GM19239 (cell line): ENCODE measurements at places on chromosomes 16 and 17.

DNA sequence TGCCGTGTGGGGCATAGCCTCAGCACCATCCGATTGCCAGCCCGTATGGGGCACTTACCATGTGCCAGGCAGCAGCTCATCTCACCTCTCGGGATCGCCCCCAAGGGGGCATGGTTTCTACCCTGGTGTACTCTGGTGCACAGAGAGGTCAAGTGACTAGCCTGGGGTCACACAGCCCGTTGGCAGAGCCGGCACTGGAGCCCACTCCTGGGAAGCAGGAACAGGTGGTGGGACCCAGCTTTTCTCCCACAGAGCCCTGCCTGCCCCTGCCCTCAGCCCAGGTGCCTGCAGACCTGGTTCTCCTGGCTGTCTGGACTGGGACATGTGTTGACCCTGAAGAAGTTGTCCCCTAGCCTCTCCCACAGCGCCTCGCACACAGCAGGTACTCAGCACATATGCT, 141.8 kb upstream of the CIBAR2 start:
- DNase-seq: no peak

- no peak for DNase-seq
These were observed 14.9 kb upstream of the TBX21 start for GRCh38 chr17:47717979-47718621.

- no peak for DNase-seq
These were observed 69.8 kb downstream of the SHISA9 start for GRCh38 chr16:12971241-12971640.

DNA sequence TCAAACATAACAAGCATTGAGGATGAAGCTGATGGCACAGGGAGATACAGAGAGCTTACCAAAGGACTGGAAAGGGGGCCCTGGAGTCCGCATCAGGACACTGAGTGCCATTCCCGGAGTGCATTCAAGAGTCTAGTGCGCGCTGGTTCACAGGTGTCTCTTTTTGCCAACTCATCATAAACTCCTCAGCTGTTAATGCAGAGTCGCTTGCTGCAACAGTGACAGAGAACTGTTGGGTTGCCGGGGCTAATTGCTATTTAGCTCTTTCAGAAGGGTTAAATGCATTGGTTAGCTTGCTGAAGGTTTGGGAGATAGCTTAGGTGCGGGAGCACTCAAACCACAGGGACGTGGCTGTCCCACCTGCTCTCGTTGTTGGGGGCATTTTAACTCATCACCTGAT, 1091.6 kb upstream of the EEF2KMT start:
- no peak for DNase-seq

GRCh38 chr16:87945351-87946042, 5.7 kb upstream of the BANP start:
- no peak for DNase-seq

- DNase-seq: no peak
These were observed 5.9 kb downstream of the UQCRC2 start for GRCh38 chr16:21959050-21959449.

DNA sequence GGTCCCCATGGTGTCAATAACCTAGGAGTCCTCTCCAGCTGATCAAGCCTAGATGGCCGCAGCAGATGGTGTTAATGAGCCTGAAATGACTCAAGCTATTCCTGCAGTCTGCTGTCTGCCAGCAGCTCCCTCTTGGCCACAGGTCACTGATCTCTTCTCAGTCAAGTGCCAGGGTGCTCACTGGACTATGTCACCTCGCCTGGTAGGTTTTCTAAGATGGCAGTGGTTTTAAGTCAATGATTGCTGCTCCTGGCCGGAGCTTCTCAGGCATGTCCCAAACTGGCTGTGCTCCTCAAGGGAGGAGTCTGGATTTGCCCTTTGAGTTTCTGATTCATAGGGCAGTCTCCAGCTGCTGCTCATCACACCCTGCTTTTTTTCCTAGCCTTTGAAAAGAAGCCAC, 58.6 kb upstream of the SHISA6 start:
- no peak for DNase-seq

- DNase-seq: no peak
These were observed 29.7 kb upstream of the PHB1 start for GRCh38 chr17:49444384-49444783.

DNA sequence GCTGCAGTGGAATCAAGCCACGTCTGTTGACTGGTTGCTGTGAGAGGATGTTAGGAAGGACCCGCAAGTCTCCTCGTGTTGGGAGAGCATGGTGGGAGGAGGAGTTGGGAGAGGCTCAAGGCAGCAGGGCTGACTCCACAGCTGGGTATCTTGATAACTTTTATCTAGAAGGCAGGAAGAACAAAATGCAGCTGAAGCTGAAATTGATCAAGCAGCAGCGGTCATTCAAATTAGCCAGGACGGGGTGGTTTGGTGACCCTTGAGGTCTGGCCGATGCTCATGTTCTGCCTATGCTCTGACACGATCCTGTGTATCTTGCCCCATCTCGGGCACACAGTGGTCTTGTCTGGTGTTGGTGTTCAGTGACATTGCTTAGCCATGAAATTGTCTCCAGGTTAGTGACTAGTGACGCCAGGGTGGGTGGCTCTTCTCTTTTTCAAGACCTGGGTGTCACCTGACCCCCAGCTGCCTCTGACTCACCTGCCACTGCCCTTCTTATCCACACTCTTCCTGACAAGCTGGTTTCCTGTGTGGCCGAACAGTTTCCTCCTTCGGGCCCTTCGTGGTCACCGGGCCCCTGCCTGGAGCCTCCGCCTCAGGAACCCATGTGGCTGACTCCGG, 19.1 kb downstream of the NPTX1 start:
- DNase-seq: no peak

- no peak for DNase-seq
These were observed 32.9 kb upstream of the FBXO47 start for GRCh38 chr17:39000021-39000601.

DNA sequence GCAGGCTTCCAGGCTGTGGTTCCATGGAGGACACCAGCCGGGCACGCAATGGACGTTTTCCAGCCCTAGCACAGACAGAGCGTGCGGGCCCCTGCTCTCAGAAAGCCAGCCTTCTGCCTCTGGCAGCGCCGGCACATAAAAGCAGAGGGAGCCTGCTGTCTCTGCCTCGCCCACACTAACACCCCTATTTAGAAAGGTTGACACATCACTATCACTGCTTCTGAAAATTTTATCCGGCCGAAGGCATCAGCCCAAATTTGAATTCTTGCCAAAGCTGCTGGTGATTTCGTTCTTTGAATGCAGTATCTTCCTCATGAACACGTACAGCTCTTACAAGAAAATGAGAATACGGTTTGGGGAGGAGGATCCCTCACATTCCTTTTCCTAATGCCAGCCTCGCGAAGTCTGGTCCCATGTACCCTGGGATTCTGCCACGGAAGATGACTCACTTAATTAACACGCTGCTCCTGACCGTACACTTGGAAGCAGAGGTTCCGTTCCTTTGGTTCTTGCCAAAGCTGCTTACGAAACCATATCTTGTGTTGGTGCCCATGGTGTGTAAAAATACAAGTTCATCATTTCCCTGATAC, 1.3 kb upstream of the RAB11FIP3 start:
- no peak for DNase-seq

DNA sequence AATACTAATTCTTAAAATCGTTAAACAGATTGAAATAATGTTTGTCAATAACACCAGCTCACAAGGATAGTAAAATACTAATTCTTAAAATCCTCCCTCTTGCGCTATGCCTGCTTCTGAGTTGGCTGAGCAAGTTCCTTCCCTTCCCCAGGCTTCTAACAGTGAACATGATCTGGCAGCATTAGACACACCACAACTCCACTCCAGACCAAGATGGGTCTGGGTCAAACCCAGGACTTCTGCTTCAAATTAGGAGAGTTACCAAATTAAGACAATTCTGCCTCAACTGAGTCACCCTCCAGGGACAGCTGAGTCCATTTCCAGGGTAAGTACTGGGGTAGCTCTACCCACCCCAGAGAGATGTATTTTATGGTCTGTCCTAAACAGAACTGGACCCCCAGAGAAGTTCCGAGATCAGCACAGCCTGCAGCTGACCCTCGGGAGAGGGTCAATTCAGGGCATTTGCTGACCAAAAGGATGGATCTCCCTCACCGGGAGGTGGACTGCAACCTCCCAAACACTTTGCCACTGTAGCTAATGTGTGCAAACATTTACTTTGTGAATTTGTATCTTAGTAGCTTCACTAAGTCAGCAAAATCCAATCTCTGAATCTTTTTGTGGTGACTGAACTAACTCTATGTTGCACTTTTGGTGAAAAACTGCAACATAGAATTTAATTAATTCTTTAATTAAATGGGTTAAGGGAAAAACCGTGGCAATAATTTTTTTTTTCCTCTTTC, 48.8 kb downstream of the ADCY9 start:
- no peak for DNase-seq

DNA sequence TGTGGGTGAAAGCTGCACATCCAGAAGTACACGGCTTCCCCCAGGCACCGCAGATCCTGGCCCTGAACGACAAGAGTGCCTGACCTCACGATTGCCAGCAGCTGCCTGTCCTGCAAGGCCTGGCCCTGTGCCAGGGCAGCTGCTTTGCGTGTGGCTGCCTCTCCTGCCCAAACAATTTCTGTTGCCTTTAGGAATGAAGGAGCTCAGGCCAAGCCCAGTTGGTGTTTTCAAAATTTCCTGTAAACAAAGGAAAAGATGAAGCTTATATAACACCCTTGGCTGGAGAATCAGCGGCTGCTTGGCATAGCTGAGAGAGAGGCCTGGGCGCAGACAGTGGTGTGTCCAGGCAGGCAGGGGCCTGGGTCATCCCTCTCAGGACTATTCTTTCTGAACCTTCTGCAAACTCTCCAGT, 11.7 kb upstream of the SLC47A2 start:
- no peak for DNase-seq

DNA sequence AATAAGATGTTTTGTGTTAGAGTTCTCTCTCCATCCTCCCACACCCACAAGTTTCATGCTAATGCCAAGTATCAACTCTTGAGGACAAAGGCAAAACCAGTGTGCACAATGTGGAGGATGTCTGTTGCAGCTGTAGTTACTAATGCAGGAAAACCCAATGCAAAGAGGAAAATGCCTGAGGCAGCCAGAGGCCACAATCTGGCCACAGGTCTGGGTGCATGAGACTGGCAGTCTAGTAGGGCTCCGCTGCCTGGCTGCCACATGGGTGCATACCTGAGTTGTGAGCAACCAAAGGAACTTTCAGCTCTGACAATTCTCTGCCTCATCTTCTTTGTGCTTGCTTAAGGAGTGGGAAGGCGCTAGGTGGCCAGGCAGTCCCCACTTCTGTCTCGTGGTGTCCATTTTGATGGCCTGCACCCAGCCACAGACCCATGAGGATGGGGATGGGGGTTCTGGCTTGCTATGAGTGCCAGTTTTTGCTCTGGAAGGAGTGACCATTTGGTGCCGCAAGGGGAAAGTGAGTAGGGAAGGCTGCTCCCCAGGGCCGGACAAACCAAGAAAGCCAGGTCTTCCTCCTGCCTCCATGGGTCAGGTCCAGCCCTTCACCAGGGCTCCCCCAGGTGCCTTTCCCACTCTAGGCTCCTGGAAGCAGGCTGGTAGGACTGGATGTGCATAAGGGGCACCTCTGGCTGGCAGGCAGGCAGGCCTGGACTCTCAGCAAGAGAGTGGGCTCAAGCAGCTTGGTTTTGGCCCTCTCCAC, 4.2 kb upstream of the GFOD2 start:
- no peak for DNase-seq

- no peak for DNase-seq
These were observed 62.2 kb downstream of the NXN start for GRCh38 chr17:917391-917811.

- DNase-seq: no peak
These were observed 104.3 kb upstream of the TNRC6C start for GRCh38 chr17:77854083-77854758.

DNA sequence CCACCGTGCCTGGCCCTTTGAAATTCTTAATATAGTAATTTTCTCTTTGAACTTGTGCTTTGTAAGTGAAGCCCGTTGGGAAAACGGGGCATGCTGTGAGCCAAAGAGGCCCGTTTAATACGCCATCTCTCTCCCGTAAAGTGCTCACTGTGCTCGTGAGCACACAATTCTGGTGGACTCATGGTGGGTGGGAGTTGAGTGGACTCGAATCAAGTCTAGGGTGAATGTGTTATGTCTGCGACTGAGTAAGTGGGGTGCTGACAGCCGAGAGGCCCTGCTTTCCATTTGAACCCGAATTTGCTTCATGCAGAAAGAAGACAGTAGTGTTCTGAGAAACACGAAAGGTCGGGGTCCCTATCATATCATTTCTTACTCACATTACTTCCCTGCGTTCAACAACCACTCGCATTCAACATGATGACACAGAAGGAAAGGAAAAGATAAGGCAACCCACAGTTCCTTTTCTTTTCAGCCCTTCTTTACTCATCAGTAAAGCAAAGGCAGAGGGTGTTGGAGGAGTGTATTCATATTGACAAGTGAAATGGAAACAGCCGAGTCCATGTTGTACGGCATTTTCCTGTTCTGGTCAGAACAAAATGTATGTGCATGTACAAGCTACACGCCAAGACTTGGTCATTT, 4.8 kb upstream of the ATP2A3 start:
- no peak for DNase-seq

DNA sequence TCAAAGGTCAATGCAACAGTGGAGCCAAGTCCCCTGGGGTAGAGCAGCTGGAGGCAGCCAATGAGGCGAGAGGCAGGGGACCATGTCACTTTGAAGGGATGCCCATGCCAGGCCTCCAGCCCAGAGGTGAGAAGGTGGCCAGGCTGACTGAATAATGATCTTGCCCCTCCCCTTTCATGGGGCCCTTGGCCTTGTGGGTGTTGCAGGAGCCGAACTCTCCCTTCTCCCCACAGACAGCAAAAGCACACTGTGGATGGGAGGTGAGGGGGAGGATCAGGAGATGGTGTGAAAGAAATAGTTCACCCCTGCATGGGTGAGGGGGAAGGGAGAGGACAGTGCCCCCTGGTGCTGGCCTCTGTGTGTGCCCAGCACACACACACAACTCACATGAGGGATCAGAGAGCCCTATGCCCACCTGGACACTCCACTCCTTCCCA, 15.8 kb upstream of the TBX21 start:
- DNase-seq: no peak

DNA sequence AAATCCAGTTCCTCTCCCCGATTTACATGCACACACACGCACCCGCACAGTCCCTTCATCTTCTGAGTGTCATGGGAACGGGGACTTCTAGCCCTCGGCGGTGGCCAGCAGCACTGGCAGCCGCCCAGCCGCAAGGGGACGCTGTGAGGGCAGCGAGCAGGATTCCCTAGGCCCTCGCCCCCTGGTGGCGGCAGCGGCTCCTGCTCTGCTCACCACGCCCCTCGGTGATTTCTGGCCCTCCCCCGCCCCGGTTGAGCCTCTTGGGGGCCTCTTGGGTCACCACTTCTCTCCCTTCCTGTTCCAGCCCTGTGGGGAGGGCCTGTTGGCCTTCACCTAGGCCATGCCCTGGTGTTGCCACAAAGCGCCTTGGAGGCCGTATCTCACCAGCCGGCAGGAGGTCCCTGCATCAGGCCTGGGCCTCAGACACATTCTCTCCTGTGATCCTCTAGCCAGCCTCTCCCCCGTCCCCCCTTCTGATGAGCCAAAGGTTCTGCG, 75.2 kb upstream of the KSR1 start:
- DNase-seq: peak; percentile 75

DNA sequence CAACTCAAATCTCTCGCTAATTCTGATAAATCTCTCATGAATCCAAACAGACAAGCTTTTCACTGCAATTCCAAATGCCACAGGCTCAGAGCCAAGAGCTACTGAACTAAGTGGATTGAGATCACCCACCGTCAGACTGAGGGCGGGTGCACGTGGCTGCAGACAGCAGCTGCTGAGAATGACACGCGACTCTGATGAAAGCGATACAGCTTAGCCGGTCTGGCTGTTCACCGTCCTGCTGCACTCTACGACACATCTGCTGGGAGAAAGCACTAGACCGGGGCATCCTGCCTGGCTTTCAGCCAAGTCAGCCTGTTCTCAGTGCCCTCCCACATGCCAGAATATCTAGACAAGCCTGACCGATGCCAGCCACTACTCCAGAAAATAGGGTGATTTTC, 42.6 kb downstream of the KLHDC4 start:
- DNase-seq: peak; percentile 70

- DNase-seq: no peak
These were observed 6.4 kb downstream of the ZFPM1 start for GRCh38 chr16:88459366-88460073.
